ENCODE measurements at places on chromosomes 4 and X.
A peak's percentile ranks its signal among the peaks of the same experiment; 100 is the strongest.

GRCh38 chrX:45628041-45628440, 427.4 kb upstream of the DIPK2B start:
- DNase-seq = no peak

DNA sequence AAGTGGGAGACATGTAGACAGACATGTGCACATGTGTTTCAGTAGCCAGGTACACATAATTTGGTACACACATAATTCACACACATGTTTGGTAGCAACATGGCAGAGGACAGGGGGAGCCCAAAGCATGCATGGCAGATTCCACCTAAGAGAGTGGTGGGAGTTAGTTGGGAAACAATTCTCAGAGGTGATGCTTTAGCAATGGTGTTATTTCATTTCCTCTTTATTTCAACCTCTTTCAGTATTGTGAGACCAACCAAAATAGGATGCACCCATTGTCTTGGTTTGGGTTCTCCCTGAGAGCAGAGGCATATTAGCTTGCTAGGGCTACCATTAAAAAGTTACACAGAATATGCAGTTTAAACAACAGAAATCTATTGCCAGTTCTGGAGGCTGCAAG, 92.2 kb upstream of the ANXA3 start:
- DNase-seq = no peak

DNA sequence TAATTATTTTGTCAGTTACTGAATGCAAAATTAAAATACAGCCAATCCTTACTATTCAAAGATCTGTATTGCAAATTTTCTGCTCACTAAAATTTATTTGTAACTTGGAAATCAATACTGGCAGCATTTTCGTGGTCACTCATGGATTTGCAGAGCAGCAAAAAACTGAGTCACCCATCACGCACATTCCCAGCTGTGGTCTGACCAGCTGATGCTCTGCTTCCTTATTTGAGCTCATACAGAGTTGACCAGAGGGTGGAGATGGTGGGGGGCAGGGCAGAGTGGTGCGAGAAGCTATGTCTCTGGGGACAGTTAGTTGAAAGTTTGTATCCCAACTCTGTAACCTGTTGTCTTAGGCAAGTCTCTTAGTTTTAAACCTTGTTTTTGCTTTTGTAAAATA, 214.8 kb downstream of the SPCS3 start:
- no peak for DNase-seq

GRCh38 chrX:72272868-72273267, 4.2 kb downstream of the RPS4X start:
- no peak for DNase-seq

DNA sequence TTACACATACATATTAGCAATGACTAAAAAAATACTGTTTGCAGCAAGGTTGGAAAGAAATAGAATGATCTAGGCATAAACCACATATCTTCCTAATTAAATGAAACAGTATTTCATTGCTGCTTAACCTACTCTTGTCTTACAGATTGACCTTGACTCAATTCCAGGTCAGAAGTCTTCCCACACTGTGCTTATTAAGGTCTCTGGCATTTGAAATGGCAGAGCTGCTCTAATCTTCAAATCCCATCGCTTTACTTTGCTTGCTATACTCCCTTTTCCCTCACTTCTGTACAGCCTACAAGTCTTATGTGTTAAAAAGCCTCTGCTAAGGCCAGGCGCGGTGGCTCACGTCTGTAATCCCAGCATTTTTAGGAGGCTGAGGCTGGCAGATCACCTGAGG, 424.5 kb downstream of the RPA4 start:
- DNase-seq = no peak

GRCh38 chr4:93810340-93810992, 18.1 kb upstream of the ATOH1 start:
- DNase-seq = no peak

DNA sequence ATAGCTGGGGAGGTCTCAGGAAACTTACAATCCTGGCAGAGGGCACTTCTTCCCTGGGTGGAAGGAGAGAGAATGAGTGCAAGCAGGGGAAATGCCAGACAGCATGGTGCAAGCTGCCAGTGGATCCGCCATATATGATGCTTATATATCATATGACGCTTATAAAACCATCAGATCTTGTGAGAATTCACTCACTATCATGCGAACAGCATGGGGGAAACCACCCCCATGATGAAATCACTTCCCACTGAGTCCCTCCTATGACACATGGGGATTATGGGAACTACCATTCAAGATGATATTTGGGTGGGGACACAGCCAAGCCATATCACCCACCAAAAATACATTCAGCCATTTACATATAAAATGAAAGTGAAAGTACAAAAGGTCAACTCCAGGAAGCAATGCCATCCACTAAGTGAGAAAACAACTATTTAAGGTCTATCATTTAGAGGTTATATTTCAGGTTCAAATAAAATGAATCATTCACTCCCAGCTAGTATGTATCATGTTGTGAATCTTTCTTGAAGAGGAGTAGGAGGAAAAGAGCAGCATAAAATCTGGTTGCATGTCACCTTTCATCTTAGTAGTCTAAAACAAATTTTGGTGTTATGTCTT, 20.3 kb upstream of the DYNLT3 start:
- no peak for DNase-seq

DNA sequence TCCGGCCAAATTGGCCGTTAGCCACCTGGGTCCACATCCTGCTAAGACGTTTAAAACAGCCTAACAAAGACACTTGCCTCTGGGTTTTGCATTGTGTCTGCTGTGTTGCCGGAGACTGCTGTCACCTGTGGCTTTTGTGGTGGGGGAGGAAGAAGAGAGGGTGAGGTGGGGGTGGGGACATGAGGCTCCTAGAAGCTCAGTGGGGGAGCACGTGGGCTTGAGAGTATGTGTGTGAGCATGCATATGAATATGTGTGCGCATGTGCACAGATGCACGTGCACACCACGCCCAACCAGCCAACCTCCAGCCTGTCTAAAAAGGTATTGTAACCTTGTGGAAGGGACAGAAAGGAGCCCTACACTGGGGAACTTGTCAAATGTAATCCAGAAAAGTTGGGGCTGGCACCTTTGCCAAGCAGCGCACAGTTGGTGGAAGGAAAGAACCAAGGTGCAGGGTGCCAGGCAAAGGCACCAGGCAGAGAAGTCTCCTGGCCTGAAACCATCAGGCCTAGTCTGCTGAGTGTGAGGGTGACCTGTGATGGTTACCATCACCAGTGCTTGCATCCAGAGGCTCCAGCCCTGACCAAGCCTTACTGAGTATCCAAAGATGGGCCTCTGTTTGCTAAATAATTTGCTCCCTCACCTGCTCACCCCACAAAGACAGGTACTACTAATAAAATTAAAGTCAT, 10.1 kb upstream of the SASH3 start:
- DNase-seq = peak; percentile 63

- DNase-seq = no peak
Observed at GRCh38 chr4:140715119-140715518, 41.1 kb downstream of the TBC1D9 start.

GRCh38 chr4:184907216-184907615, 81.4 kb upstream of the ACSL1 start:
- DNase-seq = no peak

GRCh38 chrX:12973561-12974304, 1.2 kb upstream of the TMSB4X start:
- DNase-seq = peak; percentile 61

- peak; percentile 16 for DNase-seq
Observed at GRCh38 chr4:30721185-30722091, 1.3 kb downstream of the PCDH7 start.

DNA sequence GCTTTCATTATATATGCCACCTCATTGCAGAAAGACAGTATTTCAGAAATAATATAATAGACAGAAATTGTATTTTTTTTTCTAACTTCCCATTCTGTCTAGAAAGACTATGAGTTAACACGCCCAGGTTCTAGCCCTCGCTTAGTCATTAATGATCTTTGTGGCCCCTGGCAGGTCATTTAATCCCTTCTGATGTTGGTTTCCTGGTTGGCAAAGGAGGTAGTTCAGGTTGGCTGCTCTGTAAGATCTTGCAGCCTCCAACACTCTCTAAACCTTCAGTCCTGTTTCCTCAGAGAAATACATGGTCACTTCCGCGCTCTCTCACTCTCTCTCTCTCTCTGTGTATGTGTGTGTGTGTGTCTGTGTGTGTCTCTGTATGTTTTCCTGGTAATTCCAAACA, 156.3 kb upstream of the NOCT start:
- DNase-seq = no peak

DNA sequence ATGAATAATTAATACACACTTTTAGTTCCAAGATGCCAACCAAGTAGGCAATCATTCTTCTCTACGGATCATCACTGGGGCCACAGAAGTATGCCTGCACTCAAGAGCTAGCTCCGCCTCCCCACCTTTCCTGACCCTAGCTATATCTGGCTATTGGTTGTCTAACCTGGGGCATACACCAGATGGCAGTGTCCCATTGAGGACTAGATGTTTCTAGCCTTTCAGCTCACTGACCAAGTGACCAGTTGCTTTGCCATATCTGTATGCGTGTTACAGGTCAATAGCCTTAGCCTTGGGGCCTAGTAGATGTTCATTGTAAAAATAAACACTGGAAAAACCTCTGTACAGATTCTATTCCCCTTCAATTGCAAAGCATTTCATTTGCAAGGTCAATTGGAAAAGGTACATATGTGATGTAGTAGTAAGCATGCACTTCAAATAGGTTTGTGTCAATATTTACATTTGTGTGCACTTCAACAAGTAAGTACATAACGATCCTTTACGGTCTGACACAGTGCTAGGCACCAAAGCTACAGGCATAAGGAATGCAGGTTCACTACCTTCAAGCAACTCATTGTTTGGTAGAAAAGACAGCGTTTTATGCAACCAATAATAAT, 521.7 kb downstream of the PPARGC1A start:
- DNase-seq = no peak

- peak; percentile 78 for DNase-seq
Observed at GRCh38 chr4:75939890-75940691, 722 bp downstream of the NAAA start.

DNA sequence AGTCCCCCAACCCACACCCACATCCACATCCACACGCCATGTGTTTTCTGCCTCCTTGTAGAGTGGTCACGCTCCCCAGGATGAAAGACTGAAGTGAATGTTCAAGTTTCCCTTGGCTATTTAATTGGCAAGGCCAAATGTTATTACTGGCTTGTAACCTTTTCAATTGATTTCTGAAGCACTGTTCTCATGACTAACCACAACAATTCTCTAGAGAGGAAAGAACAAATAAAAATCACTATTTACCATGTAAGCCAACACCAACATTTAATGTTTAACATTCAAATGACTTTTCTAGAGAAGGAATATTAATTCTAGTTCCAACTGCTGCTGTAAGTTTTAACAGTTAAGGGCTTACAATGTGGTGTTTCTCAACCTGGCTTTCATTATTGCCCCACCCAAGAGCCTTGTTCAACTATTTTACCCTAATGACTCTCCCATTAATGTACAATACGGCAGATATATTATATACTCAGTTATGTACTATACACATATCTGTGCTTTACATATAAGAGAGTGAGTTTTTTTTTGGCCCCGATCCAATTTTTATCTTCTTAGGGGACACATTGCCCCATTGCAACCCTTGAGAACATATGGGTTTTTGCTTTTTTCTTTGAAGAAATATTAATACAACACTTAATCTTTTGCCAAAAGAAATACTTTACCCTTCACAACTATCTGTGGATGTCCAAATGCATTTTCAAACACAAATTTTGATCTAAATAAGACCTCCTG, 46.5 kb downstream of the RELL1 start:
- DNase-seq = no peak

- DNase-seq = no peak
Observed at GRCh38 chr4:138797646-138798045, 217.9 kb upstream of the NOCT start.

- no peak for DNase-seq
Observed at GRCh38 chrX:135200297-135200696, 29.1 kb upstream of the CT55 start.

- no peak for DNase-seq
Observed at GRCh38 chrX:73683236-73683859, 120.4 kb downstream of the CHIC1 start.

GRCh38 chr4:151114338-151114737, 14.9 kb downstream of the RPS3A start:
- DNase-seq = no peak

- DNase-seq = no peak
Observed at GRCh38 chr4:164701665-164702064, 52.3 kb upstream of the SMIM31 start.

GRCh38 chrX:68995386-68995779, 166.6 kb downstream of the EFNB1 start:
- DNase-seq = no peak

DNA sequence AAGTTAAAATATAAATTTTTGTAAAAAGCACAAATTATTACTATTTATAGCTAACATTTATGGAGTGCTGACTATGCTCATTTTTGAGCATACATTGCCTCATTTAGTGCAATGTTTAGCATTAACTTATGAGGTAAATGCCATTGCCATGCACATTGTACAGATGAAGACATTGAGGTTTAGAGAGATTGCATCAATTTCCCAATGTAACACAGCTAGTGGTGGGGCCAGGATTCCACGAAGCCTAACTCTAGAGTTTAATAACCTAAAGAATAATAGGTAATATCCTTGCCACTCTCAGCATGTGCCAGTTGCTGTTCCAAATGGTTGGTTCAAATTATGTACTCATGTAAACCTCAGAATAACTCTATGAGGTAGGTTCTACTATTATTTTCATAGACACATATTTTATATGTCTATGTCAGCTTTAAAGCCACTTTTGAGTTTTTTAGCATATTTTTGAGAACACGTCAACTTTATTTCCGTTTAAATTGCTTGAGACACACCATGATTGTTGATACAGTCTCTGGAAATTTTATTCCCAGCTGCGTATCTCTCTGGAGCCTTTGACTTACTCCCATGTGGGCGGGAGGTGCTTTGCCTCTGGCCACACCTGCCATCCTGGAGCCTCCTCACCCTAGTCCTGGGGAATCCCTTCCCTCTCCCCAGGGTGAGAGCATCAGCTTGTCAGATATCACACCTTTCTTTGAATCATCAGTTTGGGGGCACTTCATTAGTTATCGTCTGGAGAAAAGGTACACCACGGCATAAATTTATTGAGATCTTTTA, 10.8 kb upstream of the ADH1A start:
- no peak for DNase-seq

GRCh38 chrX:140815868-140816267, 106.3 kb downstream of the LINC00632 start:
- DNase-seq = no peak

GRCh38 chr4:10050261-10050661, 29.0 kb upstream of the SLC2A9 start:
- DNase-seq = no peak

DNA sequence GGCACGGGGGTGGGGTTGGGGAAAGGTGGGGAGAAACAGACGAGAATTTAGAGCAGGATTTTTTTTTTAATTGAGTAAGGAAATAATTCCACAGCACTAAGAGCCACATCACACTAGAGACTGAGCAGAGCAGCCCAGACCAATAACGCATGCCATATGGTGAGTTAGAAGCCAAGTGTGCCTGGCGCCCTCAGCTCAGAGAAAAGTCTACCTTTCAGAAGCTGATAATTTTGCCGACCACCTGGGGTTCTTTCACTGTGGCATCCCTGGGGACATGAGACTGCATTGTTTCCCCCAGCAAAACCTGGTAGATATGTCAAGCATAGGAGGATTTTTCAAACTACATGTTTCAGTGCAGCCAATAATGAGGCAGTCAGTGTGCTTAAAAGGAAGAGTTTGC, 516.8 kb downstream of the SMARCA1 start:
- DNase-seq = no peak
